Activated effector memory CD4-positive, alpha-beta T cell treated with anti-CD3 and anti-CD28 coated beads, Interleukin-2, amount 50 U/mL, for 16 hours (primary cell): ENCODE measurements at places on chromosomes 6 and 20.

GRCh38 chr6:162343198-162343935, 384.2 kb downstream of the PRKN start:
- no peak for DNase-seq

- no peak for DNase-seq
These were observed 23.0 kb downstream of the MAP1LC3A start for GRCh38 chr20:34581341-34582184.

- no peak for DNase-seq
These were observed 49.2 kb downstream of the EIF2S2 start for GRCh38 chr20:34062570-34063482.

DNA sequence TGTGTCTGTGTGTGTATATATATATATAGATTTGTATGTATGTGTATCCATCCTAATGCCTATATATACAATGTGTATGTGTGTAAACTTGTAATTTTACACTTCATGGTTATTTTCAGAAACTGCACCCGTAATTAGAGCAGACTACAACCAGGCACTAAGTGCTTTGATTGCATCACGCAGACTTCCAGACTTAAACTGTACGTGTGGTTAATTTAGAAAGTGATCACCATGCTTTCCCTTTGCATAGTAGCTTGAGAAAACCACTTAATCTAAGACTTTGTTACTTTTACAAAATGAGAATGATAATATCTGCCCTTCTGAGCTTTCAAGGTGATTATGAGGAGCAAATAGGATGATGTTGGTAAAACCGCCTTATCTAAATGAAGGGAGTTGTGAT, 50.1 kb upstream of the E2F3 start:
- no peak for DNase-seq

GRCh38 chr6:105432797-105433196, 29.9 kb upstream of the PREP start:
- no peak for DNase-seq

DNA sequence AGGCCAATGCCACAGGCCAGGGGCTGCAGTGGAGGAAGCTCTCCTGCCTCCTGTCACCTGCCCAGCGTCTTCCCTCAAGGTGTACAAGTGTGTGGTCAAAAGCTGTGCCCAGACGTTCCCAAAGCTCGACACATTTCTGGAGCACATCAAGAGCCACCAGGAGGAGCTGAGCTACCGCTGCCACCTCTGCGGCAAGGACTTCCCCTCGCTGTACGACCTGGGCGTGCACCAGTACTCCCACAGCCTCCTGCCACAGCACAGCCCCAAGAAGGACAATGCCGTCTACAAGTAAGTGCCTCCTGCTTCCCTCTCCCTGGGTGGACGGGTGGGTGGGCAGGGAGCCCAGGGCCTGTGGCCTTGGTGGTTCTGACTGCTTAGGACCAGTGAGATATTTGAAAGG, 38.2 kb downstream of the ZNF341 start:
- no peak for DNase-seq

GRCh38 chr6:137707590-137708360, 159.3 kb upstream of the TNFAIP3 start:
- peak; percentile 89 for DNase-seq

DNA sequence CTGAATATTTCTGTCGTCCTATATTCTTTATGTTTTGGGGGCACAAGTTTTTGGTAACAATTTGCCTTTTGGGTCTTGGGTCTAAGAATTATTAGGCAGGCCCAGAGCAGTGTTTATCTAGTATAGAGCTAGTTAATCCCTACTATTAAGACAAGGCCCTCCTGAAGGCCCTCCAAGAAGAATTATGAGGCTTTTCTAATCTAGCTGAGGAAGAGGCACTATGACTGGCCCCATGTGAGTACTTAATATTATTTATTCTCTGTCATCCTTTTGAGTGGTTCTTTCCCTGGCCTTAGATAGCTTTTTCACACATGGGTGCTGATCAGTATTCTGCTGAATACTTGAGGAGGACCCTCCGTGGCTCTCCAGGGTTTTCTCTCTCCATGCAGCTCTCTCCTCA, 25.1 kb downstream of the CHMP4B start:
- DNase-seq, result no peak

- no peak for DNase-seq
These were observed 654.1 kb downstream of the KIF16B start for GRCh38 chr20:15919118-15919517.

- DNase-seq, result peak; percentile 79
These were observed 335.3 kb downstream of the CD83 start for GRCh38 chr6:14452567-14453527.

DNA sequence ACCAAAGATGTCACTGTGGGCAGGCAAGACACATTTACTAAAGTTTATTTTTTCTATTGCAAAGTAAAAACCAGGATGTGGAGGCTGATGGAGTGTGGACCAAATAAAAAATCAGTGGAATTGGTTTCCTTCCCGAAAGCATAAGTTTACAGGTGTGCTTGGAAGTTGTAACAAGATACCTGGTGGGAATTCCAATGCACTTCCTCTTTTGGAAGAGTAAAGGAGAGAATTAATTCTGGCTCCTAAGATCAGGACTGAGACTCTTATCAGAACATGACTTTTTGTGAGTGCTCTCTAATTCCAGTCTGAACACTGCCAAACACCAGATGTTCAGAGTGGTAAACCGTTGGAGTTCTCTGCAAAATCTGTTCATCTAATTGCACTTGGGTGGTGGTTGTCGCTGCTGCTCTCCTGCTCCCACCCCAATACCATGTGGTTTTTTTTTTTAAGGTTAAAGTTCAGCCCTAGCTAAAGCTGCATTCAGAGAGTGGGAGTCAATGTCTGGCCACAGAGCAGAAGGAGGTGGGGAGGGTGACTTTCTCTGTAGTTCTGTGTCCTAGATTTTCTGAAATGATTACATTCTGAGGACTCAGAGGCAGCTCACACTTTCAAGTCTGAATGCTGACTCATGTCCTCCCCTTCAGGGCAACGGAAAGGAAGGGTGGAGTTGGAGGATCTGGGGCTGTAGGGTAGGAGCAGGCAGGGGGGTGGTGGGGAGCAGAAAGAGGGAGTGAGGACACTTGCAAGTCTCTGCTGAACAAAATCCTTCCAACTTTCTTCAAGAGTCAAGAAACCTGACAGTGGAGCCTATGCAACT, 275.8 kb upstream of the PRDM1 start:
- DNase-seq, result peak; percentile 80

DNA sequence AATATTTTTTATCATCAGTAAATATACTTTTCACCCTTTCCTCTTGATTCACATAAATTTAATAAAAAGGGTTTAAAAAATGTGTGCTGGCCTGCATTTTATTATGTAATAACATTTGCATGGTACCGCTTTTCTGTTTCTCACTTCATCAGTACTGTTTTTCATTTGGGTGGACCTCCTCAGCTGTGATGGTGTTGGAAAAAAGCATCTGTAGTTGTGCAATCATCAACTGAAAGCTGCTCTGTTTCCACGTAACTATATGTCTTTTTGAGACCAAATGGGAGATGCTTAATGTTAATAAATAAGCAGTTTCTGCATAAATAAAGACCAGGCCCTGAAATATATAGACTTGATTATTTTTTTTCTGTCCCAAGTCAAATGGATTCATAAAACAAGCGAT, 31.6 kb upstream of the CENPW start:
- DNase-seq, result no peak

GRCh38 chr6:92271091-92271490, 1148.3 kb downstream of the EPHA7 start:
- DNase-seq, result no peak

DNA sequence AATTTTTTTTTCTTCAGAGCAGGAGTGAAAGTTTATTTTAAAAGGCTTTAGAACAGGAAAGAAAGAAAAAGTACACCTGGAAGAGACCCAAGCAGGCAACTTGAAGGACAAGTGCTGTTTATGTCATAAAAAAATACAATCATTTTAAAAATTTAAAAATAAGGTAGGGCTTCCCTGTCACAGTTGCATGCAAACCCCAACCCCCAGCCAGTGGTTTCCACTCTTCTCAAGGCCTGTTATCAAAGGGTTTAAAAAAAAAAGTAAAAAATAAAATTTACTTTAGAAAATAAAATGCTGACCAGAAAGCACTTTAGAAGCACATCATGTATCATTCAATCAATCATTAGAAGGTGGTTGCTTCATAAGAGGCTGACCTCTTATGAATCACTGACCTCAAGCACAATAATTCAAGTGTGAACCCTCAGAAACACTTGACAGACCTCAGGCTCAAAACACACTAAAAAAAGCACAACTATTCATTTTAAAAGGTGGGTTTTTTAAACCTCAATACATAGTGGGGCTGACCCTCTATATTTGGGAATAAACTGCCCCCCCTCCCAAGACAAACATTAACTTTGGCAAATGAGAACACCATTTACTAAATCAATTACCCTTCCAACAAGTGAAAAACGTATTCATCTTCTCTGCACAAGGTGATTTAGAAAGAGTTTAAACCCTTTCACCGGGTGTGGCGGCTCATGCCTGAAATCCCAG, 15.6 kb downstream of the ILRUN start:
- no peak for DNase-seq

GRCh38 chr20:48821261-48821920, 6.4 kb downstream of the PREX1 start:
- DNase-seq, result no peak

GRCh38 chr6:43753570-43754183, 16.3 kb upstream of the VEGFA start:
- peak; percentile 2 for DNase-seq

GRCh38 chr6:154733183-154733625, at the start of gene SCAF8:
Gene SCAF8 (plus strand): TSS chr6:154733416. CDS start chr6:154733901, 485 bp downstream.
- DNase-seq, result peak; percentile 96

- no peak for DNase-seq
These were observed 93.3 kb downstream of the PERP start for GRCh38 chr6:138013959-138014358.

GRCh38 chr6:33904050-33904746, 100.4 kb upstream of the MLN start:
- peak; percentile 83 for DNase-seq

DNA sequence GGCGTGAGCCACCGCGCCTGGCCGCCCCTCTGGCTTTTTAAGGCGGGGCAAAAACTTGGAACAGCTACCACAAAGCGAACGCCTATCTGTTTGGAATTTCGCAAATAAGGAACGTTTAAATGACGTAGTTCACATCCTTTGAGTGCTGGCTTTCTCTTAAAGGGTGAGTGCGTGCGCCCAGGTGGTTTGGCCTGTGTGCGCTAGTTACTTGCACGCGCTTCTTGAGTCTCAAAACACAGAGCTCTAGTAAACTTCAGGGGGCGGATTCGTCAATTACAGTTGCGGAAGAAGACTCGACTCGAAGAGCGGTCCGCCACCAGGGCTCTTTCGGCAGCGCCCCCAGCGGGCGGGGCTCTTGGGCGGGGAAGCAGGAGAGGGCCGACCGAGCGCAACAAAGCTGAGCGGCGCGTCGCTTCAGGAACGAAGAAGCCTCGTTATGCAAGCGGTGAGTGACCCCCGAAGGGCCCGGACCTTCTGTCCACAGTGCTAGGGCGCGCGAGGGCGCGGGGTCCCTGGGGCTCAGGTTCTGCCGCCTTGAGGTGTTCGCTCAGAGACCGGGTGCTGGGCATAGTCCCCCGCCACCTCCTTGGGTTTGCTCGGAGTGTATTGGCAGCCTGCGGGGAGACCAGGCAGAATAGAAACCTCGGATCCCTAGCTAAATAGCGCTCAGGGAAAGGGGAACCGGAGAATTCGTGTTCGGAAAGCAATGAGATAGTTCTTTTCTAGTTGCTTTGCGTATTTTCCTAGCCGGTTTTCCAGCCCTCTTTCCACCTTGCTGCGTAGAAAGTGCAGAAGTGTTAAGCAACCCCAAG, at the start of gene SYCP2L:
Gene SYCP2L, plus strand, starts transcription at position 362 of the 812 bp plus-strand sequence. Its CDS starts 75 bp downstream, at position 437.
- DNase-seq, result no peak

GRCh38 chr20:61052195-61052750, 199.8 kb upstream of the CDH4 start:
- no peak for DNase-seq

- DNase-seq, result no peak
These were observed 466.9 kb downstream of the CBLN4 start for GRCh38 chr20:55538261-55538908.

GRCh38 chr20:3070725-3071124, 695 bp upstream of the OXT start:
- no peak for DNase-seq

DNA sequence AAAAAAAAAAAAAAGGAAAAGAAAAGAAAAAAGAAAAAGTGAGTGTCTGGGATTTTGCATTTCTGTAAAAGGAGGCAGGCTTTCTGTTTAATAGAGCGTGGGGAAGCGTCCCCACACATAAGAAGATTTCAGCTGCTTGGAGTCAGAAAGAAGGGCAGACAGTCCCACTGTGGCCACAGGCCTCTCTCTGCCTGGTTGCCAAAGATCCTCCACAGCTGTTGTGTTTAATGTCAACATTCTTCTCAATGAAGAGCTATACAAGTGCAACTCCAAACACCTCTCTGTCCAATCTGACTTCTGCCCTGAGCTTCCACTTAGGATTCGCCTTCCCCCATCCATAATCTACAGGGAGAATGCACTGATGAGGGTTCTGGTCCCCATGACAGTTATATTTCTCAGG, 64.3 kb upstream of the MLN start:
- no peak for DNase-seq

GRCh38 chr20:63620991-63621390, 5.9 kb downstream of the GMEB2 start:
- no peak for DNase-seq

DNA sequence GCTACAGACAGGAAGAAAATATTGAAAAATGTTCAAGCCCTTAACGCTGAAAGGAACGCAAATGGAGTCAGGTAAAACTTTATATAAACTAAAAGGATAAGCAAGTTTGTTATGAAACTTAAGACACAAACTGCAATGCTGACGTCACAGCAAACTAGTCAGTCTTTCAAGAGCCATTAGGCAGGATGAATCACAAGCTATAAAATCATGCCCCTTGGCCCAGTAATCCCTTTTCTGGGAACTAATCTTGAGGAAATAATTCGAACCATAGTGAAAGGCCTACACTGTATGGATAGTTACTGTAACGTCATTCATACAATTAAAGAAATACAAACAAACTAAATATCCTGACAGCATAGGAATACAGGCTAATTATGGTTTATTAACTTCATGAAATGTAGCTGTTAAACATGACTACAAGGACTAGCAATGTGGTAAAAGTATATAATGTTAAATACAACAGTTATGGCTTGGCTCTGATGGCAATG, 42.7 kb upstream of the HINT3 start:
- DNase-seq, result no peak

DNA sequence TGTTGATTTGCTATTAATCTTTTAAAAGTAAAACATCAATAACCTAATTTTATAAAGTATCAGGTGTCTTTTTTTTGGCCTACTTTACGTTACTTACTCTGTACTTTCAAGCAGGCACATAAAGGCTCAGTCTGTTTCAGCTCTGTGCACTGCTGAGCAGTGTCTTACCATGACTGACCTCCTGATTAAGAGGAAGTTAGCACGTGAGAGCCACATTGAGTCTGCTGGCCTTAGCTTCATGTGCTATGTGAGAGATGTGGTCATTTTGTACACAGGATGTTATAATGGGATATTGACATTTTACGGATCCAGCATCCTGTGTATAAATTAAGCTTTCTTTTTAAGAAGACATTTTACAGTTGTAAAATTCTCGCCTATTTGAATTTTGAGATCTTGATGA, 31.9 kb downstream of the ARID1B start:
- DNase-seq, result no peak

GRCh38 chr6:74646461-74646860, 559.4 kb downstream of the COL12A1 start:
- no peak for DNase-seq

GRCh38 chr6:27250277-27251111, 3.0 kb downstream of the PRSS16 start:
- no peak for DNase-seq
